ENCODE measurements at places on chromosomes 6 and 20.

GRCh38 chr6:153949616-153950015 lies 89.4 kb upstream of the OPRM1 start:
- no peak for DNase-seq

DNA sequence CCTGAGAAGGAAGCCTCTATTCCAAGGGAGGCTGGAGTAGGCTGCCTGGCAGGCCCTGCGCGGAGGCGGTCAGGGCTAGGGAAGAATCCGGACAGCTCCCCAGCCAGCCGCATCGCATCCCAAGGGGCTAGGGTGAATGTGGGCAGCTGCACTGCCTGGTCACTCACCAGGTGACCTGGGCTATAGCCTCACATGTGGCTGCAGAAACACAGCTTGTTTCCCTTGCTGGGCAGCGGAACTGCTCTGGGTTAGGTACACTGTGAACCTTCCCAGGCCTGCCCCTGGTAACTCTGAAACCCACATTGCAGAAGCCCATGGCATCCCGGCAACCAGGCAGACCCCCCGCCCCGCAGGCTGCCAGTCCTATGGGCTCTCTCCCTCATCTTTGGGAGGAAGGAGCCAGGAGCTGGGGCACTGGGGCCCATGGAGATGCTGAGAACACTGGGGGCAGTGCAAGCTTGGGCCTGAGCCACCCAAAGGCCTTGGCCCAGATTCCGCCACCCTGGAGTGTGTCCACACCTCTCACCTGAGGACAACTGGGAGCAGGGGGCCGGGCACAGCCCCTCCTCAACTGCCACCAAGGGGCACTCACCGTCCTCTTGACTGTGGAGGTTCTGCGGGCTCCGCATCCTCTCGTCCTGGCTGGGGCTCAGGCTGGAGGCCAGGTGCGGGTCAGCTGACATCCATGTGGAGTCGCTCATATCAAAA lies 111.0 kb downstream of the NOL4L start:
- peak; percentile 40 for DNase-seq

GRCh38 chr20:1323256-1323655 lies 5.7 kb downstream of the SDCBP2 start:
- peak; percentile 50 for DNase-seq

GRCh38 chr6:12976366-12976765 lies 259.8 kb downstream of the PHACTR1 start:
- no peak for DNase-seq

DNA sequence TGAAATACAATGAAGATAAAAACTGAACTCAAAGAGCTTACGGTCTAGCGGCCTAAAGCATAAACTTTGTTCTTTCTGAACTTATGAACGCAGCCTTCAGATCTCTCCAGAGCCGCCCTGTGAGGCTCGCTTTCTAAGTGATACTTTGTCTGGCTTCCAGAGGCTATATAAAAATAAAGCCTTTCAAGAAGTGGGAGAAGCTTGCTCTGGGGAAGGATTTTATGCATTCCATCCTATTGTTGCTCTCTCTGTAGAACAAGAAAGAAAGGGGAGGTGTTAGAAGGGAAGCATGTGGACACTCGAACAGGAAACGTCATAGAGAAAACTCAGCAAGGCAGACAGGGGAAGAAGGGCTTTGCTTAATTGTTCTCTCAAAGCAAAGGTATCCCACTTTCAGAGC lies 77.0 kb downstream of the TBX18 start:
- no peak for DNase-seq
